ENCODE measurements at places on chromosomes 2 and 18. TPM values are rescaled to one million over a fixed set of nuclear protein-coding genes. Genes with fewer than 3 reads are reported as not detected.

GRCh38 chr2:164841719-164842623 lies at the start of gene COBLL1:
TSS of gene COBLL1 (minus strand) at chr2:164841823. CDS start at chr2:164841196, 627 bp downstream.
- peak; percentile 49 for DNase-seq

DNA sequence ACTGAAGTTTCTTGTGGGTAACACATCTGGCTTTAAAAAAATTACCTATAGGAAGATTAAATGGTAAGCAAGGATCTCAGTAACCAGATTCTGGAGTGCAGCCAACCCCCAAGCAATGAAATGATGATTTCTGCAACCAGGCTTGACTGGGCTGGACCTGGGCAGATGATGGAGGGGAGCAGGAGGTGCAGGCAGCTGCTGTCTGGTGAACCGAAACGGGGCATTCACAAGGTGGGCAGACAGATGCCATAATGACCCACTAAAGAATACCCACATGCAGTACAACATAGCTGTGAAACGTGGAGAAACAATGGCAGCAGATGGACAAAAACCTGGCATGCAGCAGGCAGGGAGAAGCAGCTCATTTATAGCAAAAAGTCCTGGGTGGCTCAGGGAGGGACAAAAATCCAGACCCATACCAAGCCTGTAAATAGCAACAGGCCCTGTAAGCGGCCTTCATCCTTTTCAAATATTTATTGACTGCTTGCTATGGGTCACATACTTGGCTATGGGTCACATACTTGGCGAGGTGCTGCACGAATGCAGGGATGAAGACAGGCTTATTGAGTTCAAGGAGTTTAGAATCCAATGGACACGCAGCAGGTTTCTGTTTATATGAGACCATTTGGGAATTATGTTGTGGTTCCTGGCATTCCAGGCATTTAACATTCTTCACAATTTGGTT lies 244.7 kb downstream of the HRH4 start:
- DNase-seq, result no peak

DNA sequence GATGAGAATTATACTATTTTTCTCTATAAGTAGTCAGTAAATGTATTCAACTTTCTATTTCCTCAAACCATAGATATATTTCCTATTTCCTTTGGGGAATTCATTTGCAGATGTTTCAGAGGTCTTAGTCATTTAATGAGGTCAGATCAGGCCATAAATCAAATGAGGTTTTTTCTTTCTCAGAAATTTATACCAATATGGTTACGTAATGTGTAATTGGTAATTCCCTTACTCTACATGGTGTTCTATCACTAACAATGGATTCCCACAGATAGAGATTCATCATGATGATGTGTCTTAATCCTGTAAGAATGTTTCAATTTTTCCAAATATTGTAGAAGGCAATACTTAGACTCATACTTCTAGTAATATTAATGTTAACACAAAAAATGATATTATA lies 108.0 kb downstream of the DPP4 start:
- peak; percentile 62 for DNase-seq

GRCh38 chr18:35642802-35643201 lies 61.3 kb downstream of the GALNT1 start:
- peak; percentile 67 for DNase-seq

- DNase-seq, result no peak
These were observed 166.1 kb downstream of the SMAD7 start for GRCh38 chr18:48784656-48785055.

- no peak for DNase-seq
These were observed 49.2 kb upstream of the DARS1 start for GRCh38 chr2:136034629-136035028.

- DNase-seq, result peak; percentile 19
These were observed 1485.4 kb upstream of the CELF4 start for GRCh38 chr18:39051013-39051412.

GRCh38 chr2:152874955-152875354 lies 156.5 kb downstream of the ARL6IP6 start:
- no peak for DNase-seq

DNA sequence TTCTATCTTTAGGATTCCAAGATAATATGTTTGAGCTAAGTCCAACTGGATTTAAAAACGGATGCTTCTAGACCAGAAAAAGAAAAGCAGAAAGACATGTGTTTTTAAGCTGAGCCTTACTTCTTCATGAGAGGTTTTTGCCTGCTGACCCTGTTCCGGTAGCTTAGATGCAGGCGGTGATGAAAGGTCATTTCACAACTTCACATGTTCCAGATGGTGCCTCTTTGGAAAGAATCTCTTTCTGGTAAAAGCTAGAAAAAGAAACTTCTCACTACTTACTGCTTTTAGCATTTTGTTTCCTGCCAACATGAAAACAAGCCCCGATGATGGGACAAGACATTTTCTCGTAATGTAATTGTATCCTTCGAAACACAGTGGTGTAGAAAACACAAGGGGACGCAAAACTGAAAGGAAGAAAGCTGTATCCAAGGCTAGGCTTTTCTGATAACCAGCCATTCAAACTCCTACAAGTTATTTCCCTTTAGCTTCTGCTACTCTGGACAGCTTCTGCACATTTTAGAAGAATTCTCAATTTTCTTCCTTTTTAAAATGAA lies 407.3 kb upstream of the LYPD1 start:
- DNase-seq, result peak; percentile 16

GRCh38 chr2:10226038-10226724 lies 76.5 kb upstream of the HPCAL1 start:
- DNase-seq, result no peak

- no peak for DNase-seq
These were observed 2.1 kb upstream of the GAREM2 start for GRCh38 chr2:26170795-26171194.

GRCh38 chr2:128770143-128771085 lies 451.7 kb upstream of the HS6ST1 start:
- no peak for DNase-seq

- DNase-seq, result no peak
These were observed 1.9 kb upstream of the CABYR start for GRCh38 chr18:24136967-24137373.

DNA sequence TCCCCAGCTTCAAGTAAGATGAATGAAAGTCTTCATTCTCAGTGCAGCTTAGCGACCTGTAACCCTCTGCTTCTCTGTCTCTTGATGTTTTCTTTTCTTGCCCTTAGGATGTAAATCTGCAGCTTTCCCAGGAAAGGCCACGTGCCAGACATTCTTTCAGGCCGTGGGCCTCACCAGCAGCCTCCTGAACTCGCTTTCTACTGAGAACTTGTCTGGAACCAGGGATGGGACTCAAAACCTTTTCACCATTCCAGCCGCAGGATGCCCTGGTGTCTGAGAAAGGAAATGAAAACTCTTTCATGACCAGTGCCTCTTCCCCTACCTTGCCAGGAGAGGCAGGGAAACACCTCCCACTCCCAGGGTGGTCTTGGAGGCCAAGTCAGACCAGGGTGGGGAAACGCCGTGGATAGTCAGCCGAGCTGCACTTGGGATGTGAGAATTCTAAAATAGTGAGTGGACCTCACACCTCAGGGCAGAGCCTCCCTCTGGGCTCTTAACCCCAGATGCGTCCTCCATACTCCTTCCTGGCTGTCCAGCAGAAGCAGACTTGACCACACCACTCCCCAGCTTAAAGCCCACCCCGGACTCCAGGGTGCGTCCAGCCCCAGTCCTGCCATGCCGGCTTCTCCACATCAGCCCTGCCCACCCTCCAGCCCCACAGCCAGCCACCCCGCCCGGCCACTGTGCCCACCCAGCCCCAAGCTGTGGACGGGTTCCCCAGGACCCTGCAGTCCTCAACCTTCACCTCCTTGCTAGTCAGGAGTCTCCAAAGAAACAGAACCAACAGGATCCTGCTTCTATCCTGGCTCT lies 115.5 kb downstream of the TWIST2 start:
- no peak for DNase-seq

DNA sequence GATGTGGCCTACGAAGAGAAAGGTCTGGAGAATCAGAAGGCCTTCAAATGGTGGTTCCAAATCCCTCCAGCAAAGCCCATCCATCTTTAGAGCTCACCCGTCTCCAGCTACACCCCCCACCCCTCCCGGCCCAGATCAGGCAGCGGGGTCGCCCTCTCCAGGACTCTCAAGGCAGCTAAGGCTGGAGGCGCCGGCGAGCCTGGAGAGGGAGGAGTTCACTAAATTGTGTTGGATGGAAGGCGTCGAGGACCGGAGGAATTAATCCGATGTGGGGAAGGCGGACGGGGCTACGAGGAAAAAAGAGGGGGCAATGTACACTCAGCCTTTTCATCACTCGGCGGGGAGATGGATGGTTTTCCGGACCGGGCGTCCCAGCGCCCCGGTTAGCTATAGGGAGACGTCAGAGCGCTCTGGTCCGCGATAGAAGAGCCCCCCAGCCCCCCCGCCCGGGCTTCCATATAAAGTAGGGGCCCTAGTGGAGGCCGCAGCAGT lies at the start of gene GRP:
Gene GRP, plus strand, starts transcription at position 487 of the 492 bp plus-strand sequence. CDS start 108 bp downstream, outside the sequence.
- no peak for DNase-seq

DNA sequence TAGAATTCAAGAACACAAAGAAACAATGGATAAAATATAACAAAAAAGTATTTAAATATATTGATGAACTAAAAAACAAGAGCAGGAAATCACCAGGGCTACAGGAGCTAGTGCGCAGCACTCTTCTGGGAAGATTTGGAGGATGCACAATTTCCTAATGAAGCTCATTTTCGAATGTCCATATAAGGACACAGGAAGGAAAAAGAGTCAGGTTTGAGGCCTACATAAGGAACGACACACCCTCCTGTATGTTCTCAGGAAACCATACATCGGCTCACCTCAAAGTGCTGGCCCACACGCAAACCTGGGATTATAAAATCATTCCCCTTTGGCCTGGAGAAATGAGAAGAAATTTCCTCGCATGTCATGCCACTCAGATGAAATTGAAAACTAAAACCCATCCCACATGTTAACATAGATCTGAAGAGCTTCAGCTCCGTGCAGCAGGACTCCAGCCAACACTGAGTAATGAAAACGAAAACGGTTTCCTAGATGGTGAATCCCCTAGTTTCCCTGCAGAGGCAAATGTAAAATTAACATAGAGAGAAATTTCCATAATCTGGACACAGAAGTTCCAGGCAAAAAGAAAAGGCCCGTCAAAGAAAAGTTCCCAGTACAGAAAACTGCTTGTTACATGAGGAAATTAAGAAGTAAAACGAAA lies 825.8 kb downstream of the SOCS6 start:
- DNase-seq, result no peak

GRCh38 chr2:25409044-25409443 lies 67.3 kb upstream of the DNMT3A start:
- DNase-seq, result no peak

DNA sequence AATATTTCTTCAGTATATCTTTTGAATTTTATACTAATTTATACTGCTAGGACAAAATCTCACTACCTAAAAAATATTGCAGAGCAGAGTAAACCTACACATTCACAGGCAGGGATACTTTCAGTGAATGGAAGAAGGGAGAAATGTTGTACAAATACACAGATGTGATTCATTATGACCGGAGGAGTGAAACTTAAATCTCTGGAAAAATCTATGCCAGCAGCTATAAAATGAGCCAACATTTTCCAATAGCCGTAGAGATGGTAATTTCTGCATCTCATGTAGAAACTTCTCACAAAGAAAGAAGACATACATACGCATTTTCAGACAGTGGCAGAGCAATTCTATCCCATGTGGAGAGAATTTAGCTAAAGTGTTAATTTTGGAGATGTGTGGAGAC lies 54.8 kb downstream of the KCNS3 start:
- no peak for DNase-seq

DNA sequence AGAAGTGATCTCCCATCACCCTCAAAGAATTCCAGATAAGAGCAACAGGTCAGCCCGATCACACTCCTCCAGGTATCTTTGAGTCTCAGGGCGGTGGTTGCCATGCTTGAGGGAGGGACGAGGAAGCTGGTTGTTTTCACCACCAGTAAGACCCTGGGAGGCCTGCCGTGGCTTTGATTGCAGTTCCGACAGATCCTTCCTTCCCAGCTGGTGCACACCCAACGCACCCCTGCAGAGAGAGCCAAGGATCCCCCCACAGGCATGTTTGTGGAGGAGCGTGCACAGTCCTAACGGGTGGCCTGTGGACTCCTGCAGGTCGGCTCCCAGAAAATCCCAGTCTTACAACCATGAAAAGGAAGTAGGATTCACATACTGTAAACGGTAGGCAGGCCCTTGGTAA lies 13.8 kb upstream of the ZNF236 start:
- no peak for DNase-seq

- no peak for DNase-seq
These were observed 923 bp downstream of the AMER3 start for GRCh38 chr2:130756053-130756873.

- no peak for DNase-seq
These were observed 1574.2 kb upstream of the PIK3C3 start for GRCh38 chr18:40380686-40381439.

GRCh38 chr18:41789001-41789400 lies 166.0 kb upstream of the PIK3C3 start:
- no peak for DNase-seq

GRCh38 chr2:71372042-71372441 lies 40.5 kb downstream of the ZNF638 start:
- DNase-seq, result no peak

- peak; percentile 43 for DNase-seq
These were observed 99.0 kb upstream of the ACVR1C start for GRCh38 chr2:157727693-157728092.

DNA sequence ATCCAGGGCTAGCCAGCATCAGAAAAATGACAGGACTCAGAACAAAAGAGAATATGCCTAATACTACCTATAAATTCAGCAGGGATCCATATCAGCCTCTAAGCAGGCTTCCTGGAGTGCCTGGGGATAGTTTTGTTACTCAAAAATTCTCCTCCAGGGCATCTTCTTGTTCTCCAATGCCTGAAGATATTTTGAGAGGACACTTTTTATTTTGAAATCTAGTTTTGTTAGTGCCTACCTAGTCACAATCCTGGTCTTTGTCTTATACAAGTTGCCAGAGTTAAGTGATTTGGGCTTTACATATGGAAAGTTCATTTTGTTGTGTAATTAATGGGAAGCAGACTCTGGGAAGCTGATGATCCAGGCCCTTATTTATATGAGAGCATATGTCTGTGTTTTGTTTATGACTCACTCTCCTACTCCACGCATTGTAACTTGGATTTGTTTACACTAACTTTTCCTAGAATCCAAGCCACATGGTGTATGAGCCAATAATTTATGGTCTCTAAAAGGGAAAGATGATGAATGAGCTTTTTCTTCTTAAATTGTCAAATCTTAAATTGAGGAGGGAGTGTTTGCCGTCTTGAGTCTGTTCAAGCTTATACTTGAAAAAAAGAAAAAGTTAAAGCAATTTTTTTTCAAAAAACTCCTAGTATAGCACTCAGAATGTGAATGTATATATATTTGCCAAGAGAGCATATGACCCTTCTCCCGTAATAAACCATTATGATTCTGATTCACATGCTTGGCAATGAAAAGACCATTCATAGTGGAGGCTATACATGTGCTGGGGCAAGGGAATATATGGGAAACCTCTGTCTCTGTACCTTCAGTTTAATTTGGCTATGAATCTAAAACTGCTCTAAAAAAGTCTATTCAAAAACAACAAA lies 370.3 kb downstream of the SETBP1 start:
- DNase-seq, result peak; percentile 83

The KLHL30 gene
- 0.96 TPM for total RNA-seq

The BOLL gene
- not detected for total RNA-seq

The PUM2 gene
- 21.2 TPM for total RNA-seq

The CRYGC gene
- not detected for total RNA-seq

The UPP2 gene
- total RNA-seq, result not detected

The NTSR2 gene
- total RNA-seq, result not detected

The CHRND gene
- total RNA-seq, result 7.1 TPM

The PLGLB1 gene
- 0.96 TPM for total RNA-seq

The CNGA3 gene
- total RNA-seq, result 0.58 TPM

The TMEM169 gene
- 5.1 TPM for total RNA-seq

The WNT6 gene
- total RNA-seq, result 0.23 TPM

The CCDC195 gene
- total RNA-seq, result not detected

The CDH19 gene
- total RNA-seq, result not detected

The AMER3 gene
- total RNA-seq, result not detected

The DES gene
- 863 TPM for total RNA-seq

The EIF2AK2 gene
- 32.8 TPM for total RNA-seq

The CXCR4 gene
- total RNA-seq, result not detected

Measured in LHCN-M2 (cell line).